Stimulated activated CD4-positive, alpha-beta T cell treated with anti-CD3 and anti-CD28 coated beads, Interleukin-2, amount 100 ng/mL, for 24 hours (primary cell): ENCODE measurements at places on chromosomes 2 and 18.

GRCh38 chr2:98484121-98484557 is 39.5 kb downstream of the INPP4A start:
- DNase-seq: no peak

- DNase-seq: no peak
Observed at GRCh38 chr2:136828774-136829173, 63.4 kb downstream of the THSD7B start.

- no peak for DNase-seq
Observed at GRCh38 chr2:215410932-215411285, 25.0 kb downstream of the FN1 start.

DNA sequence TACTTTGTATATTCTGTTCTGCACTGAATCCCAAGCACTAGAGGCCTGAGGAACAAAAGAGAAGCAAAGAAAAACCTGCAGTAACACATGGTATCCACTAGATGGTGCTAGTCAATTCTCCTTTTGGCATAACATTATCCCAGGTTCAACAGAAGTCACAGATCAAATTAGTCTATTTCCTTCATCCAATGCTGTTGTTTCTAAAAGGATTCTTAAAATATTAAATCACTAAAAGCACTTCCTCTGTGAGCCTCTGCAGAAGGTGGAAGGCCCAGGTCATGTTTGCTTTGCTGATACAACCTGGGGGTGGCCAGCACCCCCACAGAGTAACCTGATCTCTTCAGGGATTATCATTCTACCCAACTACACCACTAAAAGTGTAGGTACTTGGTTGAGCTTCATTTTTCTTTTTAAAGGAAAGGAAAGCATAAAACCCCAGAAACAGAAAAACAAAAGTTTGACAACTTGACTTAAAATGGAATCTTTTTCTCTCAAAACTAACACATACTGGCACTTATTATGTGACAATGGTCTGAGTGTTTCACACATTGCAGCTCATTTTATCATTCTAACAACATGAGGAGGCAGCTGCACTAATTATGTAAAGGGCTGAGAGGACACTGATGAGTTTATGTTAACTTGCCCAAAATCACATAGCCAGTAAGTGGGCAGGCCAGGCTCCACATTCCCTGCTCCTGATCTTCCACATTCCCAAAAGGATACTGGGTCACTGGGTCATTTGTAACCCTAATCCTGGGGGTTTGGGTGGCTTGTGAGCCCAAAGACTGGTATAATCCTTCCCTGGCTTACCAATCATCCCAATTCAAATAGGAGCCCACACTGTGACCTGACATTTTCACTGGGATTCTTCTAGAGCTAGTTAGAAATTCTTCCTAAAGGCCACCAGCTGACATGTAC is 66.8 kb upstream of the DNER start:
- DNase-seq: no peak

DNA sequence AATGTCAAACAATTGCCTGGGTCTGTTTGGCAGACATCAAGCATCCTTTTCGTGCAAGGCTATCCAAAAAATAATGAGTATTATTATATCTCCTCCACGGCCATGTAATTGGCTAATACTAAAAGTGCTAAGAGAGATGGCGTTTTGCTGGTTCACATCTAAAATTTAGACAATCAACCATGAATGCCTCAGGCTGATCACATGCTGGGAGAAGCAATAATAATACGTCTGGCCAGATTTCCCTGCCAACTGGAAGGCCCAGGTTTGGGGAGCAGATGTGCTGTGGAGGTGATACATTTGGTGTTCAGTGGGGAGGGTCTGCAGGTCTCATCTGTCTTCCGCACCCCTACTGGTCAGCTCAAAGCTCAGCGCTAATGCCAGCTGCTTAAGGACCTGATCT is 60.3 kb upstream of the CREB1 start:
- DNase-seq: no peak

GRCh38 chr2:131104487-131105155 is 515 bp upstream of the PLEKHB2 start:
- peak; percentile 35 for DNase-seq

DNA sequence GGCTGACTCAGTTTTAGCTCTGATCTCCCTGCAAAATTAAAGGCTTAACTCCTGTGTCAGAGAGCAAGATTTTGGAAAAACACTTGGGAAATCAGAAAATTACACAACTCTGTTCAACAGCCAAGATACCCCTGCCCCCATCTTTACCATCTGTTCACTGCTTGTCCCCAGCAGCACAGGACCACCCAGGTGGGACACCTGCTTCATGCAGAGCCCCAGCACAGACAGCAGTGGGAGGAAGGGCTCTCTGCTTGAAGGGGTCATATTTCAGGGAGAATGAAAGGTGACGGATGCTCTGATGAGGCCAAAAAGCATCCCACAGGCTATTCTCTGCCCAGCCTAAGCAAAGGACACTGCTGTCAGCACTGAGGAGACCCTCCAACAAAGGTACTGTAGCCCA is 584.6 kb upstream of the KLHL29 start:
- DNase-seq: no peak

- DNase-seq: no peak
Observed at GRCh38 chr2:27353762-27354596, 2.6 kb downstream of the GTF3C2 start.

DNA sequence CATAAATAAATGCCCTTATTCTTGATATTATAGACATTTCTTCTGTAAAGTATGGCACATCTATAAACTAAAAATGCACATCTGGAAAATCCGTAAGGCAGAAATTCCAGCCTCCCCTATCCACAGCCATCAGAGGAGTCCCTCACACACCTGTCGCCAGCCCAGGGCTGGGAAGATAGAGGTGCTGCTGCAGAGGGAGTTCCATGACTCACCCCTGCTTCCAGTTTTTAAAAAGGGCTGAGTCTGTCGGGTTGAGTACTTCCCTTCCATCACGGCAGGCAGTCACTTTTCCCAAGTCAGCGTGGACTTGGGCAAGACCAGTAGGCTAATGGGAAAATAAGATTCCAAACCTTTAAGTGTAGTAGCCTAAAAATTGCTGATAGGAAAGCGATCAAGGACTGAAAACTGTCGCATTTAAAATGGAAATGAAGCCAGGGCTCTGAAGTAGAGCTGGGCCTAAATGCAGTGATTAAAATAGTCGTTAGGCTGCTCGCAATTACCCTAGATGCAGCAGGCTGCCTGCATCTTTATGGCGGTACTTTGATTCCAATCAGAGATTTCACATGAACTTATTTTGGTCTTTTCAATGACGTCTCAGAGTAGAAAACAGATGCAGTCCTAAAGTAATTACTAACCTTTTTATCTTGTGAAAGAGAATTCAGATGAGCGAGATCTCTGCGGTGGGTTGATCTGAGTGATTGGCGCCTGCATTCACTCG is 280.5 kb downstream of the AGAP1 start:
- DNase-seq: no peak

DNA sequence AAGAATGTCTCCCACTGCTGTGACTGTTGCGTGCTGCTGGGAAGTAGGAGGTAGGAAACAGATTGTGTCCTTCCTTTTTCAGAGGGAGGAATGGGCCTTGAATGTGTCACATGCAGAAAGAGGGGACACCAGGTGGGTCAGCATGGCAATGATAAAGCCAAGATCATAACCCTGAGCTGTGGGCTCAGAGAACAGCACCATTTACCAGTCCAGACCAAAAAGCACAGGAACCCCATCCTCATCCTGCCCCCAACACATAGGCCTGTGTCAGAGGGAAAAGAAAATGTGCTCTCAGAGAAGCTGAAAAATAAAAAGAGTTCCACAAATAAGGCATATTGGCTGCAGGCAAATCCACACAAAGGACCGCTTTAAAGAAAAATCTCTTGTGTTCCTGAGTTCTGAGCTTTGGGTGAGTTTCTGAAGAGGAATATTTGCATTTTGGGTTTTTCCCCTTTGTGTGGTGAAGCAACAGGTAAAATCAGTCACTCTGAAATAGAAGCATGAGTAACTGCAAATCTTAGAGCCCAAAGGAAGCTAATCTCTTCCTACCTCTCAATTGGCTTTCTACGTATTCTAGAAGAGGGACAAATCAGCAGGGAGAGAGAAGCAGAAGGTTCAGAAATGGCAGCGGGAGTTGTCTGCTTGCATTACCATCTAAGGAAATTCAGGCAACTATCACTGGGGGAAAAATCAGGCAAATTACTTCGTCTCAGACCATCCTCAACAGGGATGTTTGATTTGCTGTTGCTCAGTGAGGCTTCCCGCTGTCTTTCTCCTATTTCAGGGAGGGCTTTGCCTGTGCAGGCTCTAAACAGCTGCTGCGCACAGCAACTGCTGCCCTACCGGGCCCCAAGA is 106.8 kb downstream of the BCL11A start:
- no peak for DNase-seq

GRCh38 chr2:28619213-28620196 is 123.6 kb downstream of the PLB1 start:
- DNase-seq: no peak

- no peak for DNase-seq
Observed at GRCh38 chr2:101961338-101962191, 30.2 kb upstream of the IL1R2 start.

DNA sequence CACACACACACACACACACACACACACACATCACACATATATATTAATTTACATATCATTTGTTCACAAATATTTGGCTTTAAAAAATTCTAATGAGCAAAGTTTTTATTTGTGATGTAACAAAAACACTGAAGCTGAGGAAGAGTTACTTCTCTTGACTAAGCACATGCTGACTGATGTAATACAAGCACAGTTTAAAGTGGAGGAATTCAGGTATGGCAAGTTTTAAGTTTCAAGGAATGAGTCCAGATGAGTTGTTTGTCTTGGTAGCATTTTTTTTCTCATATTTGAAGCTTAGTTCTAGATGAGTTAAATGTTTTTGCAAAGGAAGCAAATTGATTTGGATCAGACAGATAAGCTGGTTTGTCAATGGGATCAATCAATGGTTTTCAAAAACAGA is 20.2 kb upstream of the CALCRL start:
- no peak for DNase-seq

GRCh38 chr2:207416111-207416510 is 113.7 kb upstream of the CREB1 start:
- no peak for DNase-seq

DNA sequence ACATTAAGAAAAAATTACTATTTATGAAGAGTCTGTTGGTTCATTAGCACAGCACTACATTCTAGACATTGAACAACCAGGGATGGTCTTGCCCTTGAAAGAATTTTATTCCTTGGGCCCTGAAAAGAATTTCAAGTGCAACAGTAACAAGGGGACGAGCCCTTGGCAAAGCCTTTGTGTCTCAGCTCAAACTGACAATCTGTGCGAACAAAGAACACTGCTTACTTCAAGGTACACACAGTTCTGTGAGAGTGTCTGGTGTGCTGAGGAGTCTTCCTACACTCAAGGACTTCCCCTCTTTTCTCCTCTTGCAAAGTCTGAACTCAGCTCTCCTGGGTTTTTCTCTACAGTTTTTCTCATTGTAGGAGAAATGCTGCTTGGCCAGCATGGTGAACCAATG is 373.4 kb downstream of the NBAS start:
- DNase-seq: no peak
